CD8-positive, alpha-beta memory T cell (primary cell): ENCODE measurements at places on chromosomes 5 and 9. TPM values are rescaled to one million over a fixed set of nuclear protein-coding genes. Genes with fewer than 3 reads are reported as not detected.

The PCA3 gene
- not detected for total RNA-seq

The ATP10B gene
- not detected for total RNA-seq

The ZNF354C gene
- 6.0 TPM for total RNA-seq

The GPR151 gene
- total RNA-seq, result not detected

The RNF183 gene
- not detected for total RNA-seq

The DPYSL3 gene
- 0.35 TPM for total RNA-seq

The TNFSF15 gene
- 0.15 TPM for total RNA-seq

The PCDHGA7 gene
- not detected for total RNA-seq

The BARHL1 gene
- not detected for total RNA-seq

The FRMD3 gene
- 0.68 TPM for total RNA-seq

The MELK gene
- 51.6 TPM for total RNA-seq

The UBE2D2 gene
- total RNA-seq, result 253 TPM

The ACSL6 gene
- 22.7 TPM for total RNA-seq

The PCDHB10 gene
- total RNA-seq, result not detected

The UGT3A2 gene
- total RNA-seq, result not detected

The LTC4S gene
- total RNA-seq, result 1.0 TPM

The PAPPA gene
- not detected for total RNA-seq

The GAS1 gene
- 0.42 TPM for total RNA-seq

The WDR31 gene
- total RNA-seq, result 1.3 TPM

The PCDHA3 gene
- total RNA-seq, result not detected

The SLC22A4 gene
- total RNA-seq, result 2.9 TPM

The IL9 gene
- 12.5 TPM for total RNA-seq

The EQTN gene
- not detected for total RNA-seq

The SCGB3A1 gene
- 2.0 TPM for total RNA-seq

The HTR1A gene
- total RNA-seq, result not detected

The CANX gene
- 694 TPM for total RNA-seq

The GPX8 gene
- not detected for total RNA-seq

The FAM81B gene
- total RNA-seq, result not detected

The RALGPS1 gene
- 2.4 TPM for total RNA-seq

The PTGES2 gene
- total RNA-seq, result 68.3 TPM

The PCDHGB3 gene
- 0.18 TPM for total RNA-seq

The FCN2 gene
- total RNA-seq, result not detected

The PCDHGB6 gene
- total RNA-seq, result 0.11 TPM

The BAAT gene
- total RNA-seq, result not detected

The PCDHB2 gene
- total RNA-seq, result not detected

The TIMD4 gene
- total RNA-seq, result 0.60 TPM

The C1QTNF2 gene
- not detected for total RNA-seq

The CNTFR gene
- not detected for total RNA-seq

The FOXD4L3 gene
- not detected for total RNA-seq

The BSPRY gene
- total RNA-seq, result 1.4 TPM

The MBLAC2 gene
- total RNA-seq, result 6.3 TPM

The PLK2 gene
- 3.0 TPM for total RNA-seq

The CDKN2B gene
- not detected for total RNA-seq

The PCDHGA4 gene
- 0.16 TPM for total RNA-seq

The SWI5 gene
- 18.1 TPM for total RNA-seq

The OR1J2 gene
- total RNA-seq, result not detected

The SLC34A3 gene
- not detected for total RNA-seq

The CARTPT gene
- total RNA-seq, result not detected

The PHAX gene
- total RNA-seq, result 68.2 TPM

The SOHLH1 gene
- total RNA-seq, result not detected
